ENCODE measurements at places on chromosomes 11 and 22.

DNA sequence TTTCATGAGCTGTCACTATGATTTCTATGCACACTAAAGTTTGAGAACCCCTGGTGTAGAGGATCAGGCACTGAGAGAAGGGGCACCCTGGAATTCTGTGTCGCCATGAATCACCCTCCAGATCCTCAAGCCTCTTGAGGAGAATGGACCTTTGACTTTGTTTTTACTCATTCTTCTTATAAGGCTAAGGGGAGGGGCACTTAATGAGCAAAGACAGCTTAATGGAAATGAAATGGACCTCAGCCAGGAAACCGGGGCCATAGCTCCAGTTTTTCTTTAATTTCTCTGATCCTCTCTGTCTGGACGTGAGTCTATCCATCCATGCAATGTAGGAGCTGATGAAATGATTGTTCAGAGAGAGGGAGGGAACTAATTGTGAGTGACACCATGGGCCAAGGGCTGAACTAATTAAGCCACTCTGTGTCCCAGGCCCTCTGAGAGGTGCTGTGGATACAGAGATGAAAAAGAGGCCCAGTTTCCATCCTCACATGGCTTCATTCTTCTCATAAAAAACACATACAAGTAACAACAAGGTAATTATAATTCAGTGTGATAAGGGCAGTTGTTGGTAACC, 32.8 kb downstream of the OR2AT4 start:
- no peak for DNase-seq

- DNase-seq, result no peak
These were observed 266.3 kb downstream of the BRD1 start for GRCh38 chr22:49561338-49561737.

GRCh38 chr11:724049-724777, 18.2 kb downstream of the EPS8L2 start:
- DNase-seq, result no peak

GRCh38 chr11:73493956-73494598, 103.8 kb downstream of the FAM168A start:
- no peak for DNase-seq

- DNase-seq, result no peak
These were observed 8.2 kb downstream of the DUSP8 start for GRCh38 chr11:1563697-1564534.

GRCh38 chr22:38873469-38874411, 1.7 kb upstream of the CBX6 start:
- DNase-seq, result no peak

- DNase-seq, result no peak
These were observed 86.0 kb downstream of the KCNQ1 start for GRCh38 chr11:2530855-2531200.

DNA sequence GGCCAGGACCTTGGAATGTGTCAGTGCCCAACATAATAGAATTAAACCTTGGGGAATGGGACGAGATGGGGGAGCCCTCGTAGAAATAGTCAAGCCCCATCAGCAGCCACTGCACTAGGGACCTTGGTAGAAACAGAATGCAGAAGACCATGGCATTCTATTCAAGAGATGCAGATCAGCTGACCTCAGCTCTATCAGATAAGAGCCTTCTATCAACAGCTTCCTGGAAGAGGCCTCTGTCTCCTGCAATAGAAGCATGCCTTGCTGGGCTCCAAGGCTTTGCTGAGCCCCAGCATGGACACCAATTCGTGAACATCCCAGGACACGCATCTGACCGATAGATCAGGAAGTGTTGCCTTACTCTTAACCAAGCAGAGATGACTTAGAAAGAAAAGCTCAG, 27.5 kb upstream of the FLI1 start:
- no peak for DNase-seq

DNA sequence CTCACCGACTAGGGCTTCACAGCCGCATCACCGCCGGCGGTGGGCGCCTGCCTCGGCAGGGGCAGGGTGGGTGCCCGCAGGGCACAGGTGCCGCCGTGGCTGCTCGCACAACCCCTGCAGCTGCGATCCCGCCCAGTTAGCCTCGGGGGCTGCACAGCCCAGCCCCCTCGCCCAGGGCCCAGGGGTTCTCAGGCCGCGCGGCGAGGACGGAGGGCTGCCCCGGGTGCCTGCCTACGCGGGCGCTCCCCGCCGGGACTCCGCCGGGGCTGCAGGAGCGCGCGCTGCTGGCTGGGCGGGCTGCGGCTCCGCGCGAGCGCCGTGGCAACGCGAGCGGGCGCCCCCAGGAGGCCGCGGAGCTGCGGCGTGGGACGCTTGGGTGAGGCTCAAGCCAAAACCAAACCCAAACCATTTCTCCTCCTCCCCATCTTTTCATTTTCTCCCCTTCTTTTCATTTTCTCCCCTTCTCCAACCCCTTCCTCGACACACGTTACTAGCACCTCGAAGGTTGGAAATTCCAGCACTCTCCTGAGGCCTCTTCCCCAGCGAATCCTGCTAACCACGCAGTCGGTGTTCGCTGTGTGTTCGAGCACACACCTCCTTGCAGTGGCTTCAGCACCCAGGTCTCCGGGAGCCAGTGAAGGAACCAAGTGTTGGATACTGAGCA, at the start of gene MICAL3:
Gene MICAL3 (minus strand): TSS at position 286 of the 664 bp plus-strand sequence. CDS start 117,749 bp downstream, outside the sequence.
- peak; percentile 17 for DNase-seq

Data from activated CD4-positive, CD25-positive, alpha-beta regulatory T cell (primary cell).